Glutamatergic neuron (in vitro differentiated cells): ENCODE measurements at places on chromosomes 3 and 15. TPM values are rescaled to one million over a fixed set of nuclear protein-coding genes. Genes with fewer than 3 reads are reported as not detected.

DNA sequence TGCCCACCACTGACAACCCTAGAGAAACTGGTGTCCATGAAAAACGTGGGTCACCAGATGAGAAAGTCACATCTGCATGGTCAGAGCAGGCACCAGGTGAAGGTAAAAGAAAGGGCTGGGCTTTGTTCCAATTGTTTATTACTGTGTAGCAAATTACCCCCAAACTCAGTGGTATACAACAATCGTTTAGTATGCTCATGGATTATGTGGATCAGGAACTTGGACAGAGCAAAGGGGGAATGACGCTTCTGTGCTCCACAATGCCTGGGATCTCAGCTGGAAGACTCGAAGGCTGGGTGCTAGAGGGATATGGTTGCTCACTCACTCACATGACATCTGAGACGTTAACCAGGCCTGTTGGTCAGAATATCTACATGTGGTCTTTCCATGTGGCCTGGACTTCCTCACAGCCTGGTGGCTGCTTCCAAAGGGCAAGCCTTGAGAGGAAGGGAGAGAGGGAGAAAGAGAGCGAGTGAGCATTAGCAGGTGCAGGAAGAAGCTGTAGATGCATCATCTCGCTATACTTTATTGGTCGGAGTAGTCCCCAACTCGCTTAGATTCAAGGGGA lies 44.9 kb downstream of the LPP start:
- no peak for DNase-seq
- H3K4me1 ChIP-seq: no peaks in the 10 kb centered on the region
- H3K27me3 ChIP-seq: no peaks in the 10 kb centered on the region
- H3K36me3 ChIP-seq: no peaks in the 10 kb centered on the region

The DLG1 gene
- 66.0 TPM for total RNA-seq

DNA sequence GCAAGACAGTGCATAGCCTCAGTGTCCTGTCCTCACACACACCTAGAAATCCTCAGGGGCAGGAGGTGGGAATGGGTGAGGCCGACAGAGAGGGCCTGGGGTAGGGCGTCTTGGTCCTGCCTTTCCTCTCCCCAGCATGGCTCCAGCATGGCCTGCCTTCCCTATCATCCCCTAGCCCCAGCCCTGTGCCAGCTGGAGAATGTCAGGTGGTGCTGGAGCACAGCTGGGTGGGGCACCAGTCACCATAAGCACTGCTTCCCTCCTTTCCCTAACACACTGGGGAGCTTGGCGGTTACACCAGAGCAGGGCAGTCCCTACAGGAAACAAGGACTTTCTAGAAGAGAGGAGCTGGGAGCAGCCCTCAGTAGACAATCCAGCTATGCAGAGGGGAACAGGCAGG lies 236.8 kb downstream of the KLF13 start:
- peaks cover 15% of the 10 kb centered on the region for H3K4me1 ChIP-seq
- DNase-seq: peak; percentile 33
- peaks cover 6% of the 10 kb centered on the region for H3K27me3 ChIP-seq
- H3K27ac ChIP-seq: no peak overlapping the region
- no peak overlapping the region for H3K4me3 ChIP-seq
- H3K36me3 ChIP-seq: peaks cover 21% of the 10 kb centered on the region

GRCh38 chr15:72958634-72959033 lies 93.6 kb upstream of the NEO1 start:
- no peak for DNase-seq
- H3K27me3 ChIP-seq: no peaks in the 10 kb centered on the region

DNA sequence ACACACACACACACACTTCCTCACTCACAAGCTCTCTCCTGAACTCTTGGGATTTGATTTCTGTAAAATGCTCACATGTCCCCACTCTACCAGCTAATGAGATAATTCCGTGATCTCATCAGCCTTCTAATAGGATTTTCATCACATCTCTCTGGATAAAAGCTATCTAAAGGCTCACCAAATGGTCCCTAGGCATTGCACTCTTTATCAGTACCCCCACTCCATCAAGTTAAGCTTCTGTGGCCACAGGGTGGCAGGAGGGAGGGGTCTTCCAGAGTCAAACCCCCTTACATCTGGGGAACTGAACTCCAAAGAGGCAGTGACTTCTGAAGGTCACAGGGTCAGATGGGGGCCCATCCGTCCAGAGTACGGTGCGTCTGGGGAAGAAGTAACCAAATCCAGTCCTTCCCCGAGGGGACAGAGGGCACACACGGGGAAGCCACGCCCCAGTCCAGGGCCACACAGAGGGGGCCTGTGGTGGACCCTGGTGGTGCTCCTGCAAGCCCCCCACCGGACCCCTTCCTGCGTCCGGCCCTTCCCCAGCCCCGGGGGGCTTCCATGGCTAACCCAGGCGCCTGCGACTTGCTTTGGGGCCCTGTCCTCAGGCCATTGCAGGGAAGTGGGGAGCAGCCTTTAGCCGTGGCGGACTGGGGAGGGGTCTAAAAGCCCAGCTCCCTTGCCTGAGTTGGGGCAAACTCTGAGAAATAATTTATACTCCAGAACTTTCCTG lies 25.5 kb downstream of the CPN2 start:
- DNase-seq: peak; percentile 40
- H3K27ac ChIP-seq: no peak overlapping the region
- no peaks in the 10 kb centered on the region for H3K36me3 ChIP-seq
- peaks cover 9% of the 10 kb centered on the region for H3K27me3 ChIP-seq
- peaks cover 8% of the 10 kb centered on the region for H3K4me1 ChIP-seq

- H3K27me3 ChIP-seq: no peaks in the 10 kb centered on the region
- no peak overlapping the region for H3K4me3 ChIP-seq
- peaks cover 12% of the 10 kb centered on the region for H3K4me1 ChIP-seq
- no peaks in the 10 kb centered on the region for H3K36me3 ChIP-seq
- no peak for DNase-seq
- H3K27ac ChIP-seq: no peak overlapping the region
Observed at GRCh38 chr3:129829640-129830039, 63.9 kb downstream of the TMCC1 start.

DNA sequence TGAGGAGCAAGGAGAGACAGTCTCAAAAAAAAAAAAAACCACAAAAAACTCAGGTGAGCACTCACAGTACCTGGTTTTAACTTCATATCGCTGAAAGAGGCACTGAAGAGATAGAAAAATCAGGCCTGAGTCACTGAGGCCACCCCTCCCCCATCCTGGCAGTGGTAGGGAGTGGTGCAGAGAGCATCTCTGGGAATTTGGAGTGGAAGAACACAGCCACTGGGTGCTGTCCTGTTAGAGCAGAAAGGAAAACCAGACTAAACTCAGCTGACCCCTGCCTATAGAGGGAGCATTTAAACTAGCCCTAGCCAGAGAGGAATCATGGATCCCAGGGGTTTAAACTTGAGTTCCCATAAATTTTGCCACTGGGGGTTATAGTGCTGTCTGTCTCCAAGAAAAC lies 22.2 kb upstream of the DNAJC13 start:
- no peak overlapping the region for H3K27ac ChIP-seq
